ENCODE measurements at places on chromosomes 2 and 18. TPM values are rescaled to one million over a fixed set of nuclear protein-coding genes. Genes with fewer than 3 reads are reported as not detected.

CWC22 gene
- total RNA-seq = 12.9 TPM

SCG2 gene
- 1.4 TPM for total RNA-seq

COLEC11 gene
- total RNA-seq = 0.76 TPM

LRP2 gene
- not detected for total RNA-seq

NCOA1 gene
- total RNA-seq = 12.2 TPM

FAM237A gene
- not detected for total RNA-seq

AFF3 gene
- total RNA-seq = 0.08 TPM

EMILIN1 gene
- total RNA-seq = 0.43 TPM

KCNG2 gene
- total RNA-seq = not detected

TMEM169 gene
- 0.33 TPM for total RNA-seq

THSD7B gene
- not detected for total RNA-seq

IGFBP5 gene
- 0.23 TPM for total RNA-seq

CAD gene
- total RNA-seq = 46.1 TPM

TUBA3E gene
- 6.3 TPM for total RNA-seq

ALKAL2 gene
- not detected for total RNA-seq

LCT gene
- total RNA-seq = 0.04 TPM

CHRNA1 gene
- not detected for total RNA-seq

SFT2D3 gene
- total RNA-seq = 5.4 TPM

ALS2 gene
- total RNA-seq = 13.5 TPM

SAG gene
- not detected for total RNA-seq

FHL2 gene
- total RNA-seq = 49.3 TPM

SNORC gene
- total RNA-seq = 5.4 TPM

ACTR3 gene
- 276 TPM for total RNA-seq

UGT1A8 gene
- 0.06 TPM for total RNA-seq

YPEL5 gene
- 60.6 TPM for total RNA-seq
